ENCODE measurements at places on chromosomes 6 and 20.
A peak's percentile ranks its signal among the peaks of the same experiment; 100 is the strongest.

- DNase-seq: no peak
Observed at GRCh38 chr6:108877046-108877751, 29.0 kb downstream of the ARMC2 start.

GRCh38 chr6:124040655-124041054 is 237.0 kb downstream of the NKAIN2 start:
- DNase-seq: no peak

- DNase-seq: no peak
Observed at GRCh38 chr6:118709859-118710350, 58.5 kb upstream of the CEP85L start.

DNA sequence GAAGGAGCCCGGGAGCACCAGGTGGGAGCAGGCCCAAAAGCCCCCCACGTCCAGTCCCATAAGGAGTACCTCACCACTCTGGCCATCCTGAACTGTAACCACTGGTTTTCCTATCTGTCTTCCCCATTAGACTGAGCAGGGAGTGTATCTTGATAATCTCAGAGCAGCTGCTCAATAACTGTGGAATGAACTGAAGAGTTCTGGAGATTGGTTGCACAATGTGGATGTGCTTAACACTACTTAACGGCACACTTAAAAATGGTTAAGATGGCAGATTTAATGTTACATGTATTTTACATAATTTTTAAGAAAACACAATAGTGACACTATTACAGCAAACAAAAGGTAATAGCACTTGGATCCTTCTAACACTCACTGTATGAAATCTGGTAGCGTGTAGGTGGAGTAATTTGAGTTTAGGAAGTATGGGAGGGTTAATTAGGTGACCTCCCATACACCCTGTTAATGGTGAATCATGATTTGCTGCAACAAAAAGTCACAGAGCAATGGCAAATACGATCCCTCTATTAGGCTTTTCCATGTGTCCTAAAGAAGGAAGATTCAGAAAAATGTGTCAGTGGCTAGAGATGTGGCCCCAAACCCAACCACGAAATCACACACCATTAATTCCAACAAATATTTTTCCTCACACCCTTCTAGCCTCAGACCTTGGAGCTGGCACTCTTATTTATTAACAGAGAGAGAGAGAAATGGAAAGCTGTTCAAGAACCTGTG is 18.4 kb downstream of the TRAM2 start:
- DNase-seq: no peak

GRCh38 chr6:166588691-166589336 is 2.3 kb upstream of the RAMACL start:
- no peak for DNase-seq

DNA sequence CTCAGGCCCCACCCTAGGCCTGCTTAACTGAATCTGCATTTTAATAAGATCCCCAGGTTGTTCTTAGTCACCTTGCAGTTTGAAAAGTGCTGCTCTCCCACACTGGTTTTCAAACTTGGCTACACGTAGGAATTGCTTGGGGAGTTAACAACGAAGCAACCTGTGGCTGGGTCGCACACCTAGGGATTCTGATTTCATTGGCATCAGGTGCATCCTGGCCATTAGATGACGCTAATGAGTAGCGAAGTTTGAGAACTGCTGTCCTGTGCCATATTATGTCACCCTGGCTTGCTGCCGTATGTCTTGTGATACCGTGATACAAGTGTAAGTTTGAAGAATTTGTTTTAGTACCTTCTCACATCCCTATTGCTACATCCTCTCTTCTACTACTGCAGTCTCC is 28.2 kb upstream of the FUCA2 start:
- DNase-seq: no peak

GRCh38 chr6:14312587-14312986 is 195.0 kb downstream of the CD83 start:
- DNase-seq: no peak

- DNase-seq: no peak
Observed at GRCh38 chr6:53297004-53297403, 51.7 kb downstream of the ELOVL5 start.

DNA sequence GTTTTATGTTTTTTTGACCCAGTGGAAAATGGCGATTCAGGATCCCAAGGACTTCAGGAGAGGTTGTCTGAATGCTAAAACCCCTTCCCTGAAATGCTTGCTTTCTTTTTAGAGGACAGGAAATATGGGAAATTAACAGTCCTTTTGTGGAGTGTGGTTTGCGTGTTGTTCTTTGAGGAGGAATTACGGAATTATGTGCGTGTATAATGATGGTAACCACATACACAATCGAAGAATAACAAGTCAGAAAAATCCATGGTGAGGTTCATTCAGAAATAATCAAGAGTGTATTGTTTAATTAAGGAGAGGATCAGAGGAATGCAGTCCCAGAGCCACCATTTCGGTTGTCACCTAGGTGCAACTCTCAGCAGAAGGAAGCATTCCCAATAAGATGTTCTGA is 73.2 kb downstream of the PHACTR3 start:
- DNase-seq: no peak

DNA sequence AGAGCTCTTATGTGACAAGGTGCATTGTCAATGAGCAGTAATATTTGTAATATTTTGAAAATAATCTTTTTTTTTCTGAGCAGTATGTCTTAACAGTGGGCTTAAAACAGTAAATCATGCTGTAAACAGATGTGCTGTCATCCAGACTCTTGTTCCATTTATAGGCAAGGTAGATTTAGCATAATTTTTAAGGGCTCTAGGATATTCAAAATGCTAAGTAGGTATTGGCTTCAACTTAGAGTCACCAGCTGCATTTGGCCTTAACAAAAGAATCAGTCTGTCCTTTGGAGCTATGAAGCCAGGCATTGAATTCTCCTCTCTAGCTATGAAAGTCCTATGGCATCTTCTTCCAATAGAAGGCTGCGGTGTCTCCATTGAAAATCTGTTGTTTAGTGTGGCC is 63.7 kb downstream of the ME1 start:
- no peak for DNase-seq

- DNase-seq: no peak
Observed at GRCh38 chr20:53655625-53656292, 62.1 kb upstream of the ZNF217 start.

DNA sequence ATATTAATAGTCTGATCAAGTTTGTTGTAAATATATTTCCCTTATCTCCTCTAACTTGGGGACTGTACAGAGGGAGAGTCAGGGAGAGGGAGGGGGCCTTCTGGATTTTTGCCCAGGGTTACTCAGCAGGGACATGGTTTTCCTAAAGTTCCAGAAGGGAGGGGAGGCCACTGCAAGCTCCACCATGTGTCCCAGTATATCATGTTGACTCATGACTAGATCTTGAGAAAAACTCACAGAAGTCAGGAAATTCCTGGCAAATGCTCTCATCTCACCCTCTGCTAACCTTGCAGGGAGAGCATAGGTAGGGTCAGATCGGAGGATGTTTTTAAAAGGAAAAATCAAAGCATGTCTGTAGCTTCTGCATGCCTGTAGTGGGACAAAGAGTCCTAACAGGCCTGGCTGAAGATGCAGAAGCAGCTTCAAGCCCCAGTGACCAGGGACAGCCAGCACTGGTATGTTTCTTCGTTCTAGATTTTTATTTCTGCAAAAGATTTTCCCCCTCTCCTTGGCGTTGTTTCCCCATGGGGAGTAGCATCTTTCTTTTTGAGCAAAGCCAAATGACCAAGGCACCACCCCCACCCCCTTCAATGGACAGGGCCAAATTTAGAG is 272.9 kb upstream of the SUPT3H start:
- peak; percentile 39 for DNase-seq

GRCh38 chr6:15678514-15678913 is 15.7 kb upstream of the DTNBP1 start:
- DNase-seq: no peak

DNA sequence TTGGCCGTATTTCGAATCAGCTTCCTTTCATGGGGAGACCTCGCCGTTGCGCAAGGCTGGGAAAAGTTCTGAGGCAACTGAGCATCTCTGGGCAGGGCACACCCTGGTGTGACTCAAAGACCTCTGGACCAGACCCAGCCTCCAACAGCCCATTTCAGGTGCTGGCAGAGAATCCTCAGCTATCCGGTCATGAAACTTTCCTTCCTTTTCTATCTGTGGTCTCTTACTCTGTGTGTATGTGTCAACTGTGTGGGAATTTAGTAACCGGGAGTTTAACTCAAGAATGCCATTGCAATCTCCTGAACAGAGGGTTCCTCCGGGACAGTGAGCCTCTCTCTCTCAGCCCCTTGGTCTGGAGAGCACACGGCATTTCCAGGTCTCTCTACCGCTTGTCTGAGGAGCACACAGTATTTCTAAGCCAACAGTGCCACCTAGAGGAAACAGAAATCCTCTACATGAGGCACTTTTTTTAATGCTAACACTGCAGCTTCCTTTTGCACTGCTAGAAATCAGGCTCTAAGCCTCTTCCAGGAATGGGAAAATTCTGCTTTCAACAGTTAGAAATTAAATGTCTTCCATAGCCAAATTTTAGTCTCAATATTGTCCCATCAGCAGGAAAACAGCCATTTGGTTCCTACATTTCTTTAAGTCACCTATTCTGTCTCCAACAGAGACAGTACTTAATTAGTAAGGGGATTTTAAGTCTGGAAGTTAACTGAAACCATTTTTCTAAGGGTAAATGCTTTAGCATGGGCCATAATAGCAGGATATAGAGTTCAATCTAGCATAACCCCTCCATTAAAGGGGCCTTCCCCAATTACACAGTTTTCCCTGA is 32.7 kb downstream of the PLN start:
- peak; percentile 50 for DNase-seq

DNA sequence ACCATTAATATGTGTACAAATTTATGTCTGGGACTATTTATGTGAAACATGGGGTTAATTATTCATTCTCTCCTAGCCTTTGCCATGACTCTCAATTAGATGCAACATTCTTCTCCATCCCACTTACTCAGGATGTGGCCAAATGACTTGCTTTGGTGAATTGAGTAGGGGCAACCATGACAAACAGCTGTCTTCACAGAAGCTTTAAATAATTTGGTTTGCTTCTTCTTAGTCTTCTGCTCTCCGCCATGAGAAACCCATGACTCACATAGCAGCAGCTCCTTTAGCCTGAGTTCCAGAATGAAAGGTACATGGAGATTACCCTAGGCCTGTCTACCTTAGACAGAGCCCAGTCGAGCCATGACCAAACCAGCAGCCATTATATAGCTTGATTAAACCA is 74.7 kb downstream of the FRK start:
- no peak for DNase-seq

DNA sequence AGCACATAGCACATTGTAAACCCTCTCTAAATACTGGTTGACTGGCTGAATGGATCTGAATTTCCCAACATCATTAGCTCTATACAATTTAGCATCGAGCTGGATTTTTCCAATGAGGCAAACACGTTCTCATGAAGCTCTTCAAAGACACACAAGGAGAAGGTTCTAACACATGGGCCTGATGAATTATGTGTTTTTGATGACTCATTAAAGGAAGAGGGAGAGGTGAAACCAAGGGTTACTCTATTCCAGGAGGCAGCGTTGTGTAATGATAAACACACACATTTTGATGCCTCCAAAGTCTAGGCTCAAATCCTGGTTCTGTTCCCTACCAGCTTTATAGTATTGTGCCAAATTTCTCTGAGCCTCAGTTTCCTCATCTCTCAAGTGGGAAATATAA is 84.3 kb downstream of the PFDN4 start:
- no peak for DNase-seq

- DNase-seq: no peak
Observed at GRCh38 chr6:164130151-164130550, 715.6 kb downstream of the QKI start.

DNA sequence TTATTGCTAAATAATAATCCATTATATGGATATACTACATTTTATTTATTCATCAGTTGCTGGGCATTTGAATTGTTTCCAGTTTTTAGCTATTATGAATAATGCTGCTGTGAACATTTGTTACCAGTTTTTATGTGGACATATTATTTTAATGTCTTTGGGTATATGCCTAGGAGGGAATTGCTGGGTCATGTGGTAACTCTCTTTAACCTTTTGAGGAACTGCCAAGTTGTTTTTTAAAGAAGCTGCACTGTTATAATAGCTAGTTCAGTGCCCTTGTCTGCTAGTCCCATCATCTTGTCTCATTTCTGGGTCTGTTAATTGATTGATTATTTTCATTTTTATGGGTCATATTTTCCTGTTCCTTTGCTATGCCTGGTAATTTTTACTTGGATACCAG is 56.3 kb downstream of the FOXO3 start:
- DNase-seq: no peak

DNA sequence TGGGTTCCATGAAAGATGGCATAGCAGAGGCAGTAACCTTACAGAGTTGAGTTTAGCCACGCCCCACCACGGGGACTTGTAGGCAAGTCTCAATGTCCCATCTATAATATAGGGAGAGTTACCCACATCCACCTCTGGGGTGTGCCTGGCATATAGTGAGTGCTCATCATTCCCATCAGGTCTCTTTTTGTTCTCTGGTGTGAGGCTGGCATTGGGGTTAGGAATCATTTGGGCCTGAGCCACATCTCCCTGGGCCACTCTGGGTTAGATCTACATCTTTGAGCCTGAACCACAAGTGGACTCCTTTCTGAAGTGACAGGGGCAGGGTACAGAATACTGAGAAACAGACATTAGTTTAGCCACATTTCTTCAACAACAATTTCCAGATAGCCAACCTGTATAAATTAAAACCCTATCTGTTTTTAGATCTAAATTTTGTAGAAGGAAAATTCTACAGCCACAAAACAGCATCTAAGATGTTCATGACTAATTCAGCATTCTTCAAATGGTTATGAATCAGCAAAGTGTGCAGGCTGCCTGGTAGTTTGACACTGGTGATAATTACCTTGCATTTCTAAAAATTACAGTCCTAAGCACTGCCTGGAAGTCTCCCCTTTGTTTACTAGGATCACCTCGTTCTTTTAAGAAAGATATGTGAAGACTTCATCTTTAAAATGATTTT is 20.1 kb downstream of the RNF24 start:
- DNase-seq: no peak

GRCh38 chr6:25007269-25007699 is 71.5 kb upstream of the RIPOR2 start:
- no peak for DNase-seq

GRCh38 chr6:20800229-20800628 is 266.0 kb downstream of the CDKAL1 start:
- DNase-seq: no peak

DNA sequence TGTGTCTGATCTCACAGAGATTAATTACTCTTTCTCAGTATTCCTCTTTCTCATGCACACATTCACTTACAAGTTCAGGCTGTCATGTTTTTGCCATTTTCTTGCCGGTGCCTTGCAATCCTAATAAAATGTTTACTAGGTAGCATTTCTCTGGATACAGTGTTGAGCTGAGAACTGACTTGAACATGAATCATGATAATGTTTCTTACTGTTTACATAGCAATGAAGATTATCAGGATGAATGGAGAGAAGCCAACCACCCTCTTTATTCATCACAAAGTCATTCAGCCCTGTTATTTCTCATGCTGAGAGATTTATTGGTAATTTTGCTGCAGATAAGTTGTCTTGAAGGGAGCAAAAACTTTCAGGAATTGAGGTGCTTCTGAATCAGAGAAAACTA is 185.5 kb upstream of the ECI2 start:
- no peak for DNase-seq

Data from T1000 (cell line).